ENCODE measurements at places on chromosomes 5 and 9. TPM values are rescaled to one million over a fixed set of nuclear protein-coding genes. Genes with fewer than 3 reads are reported as not detected.

The KIAA1958 gene
- 2.0 TPM for polyA plus RNA-seq

The C9orf50 gene
- not detected for polyA plus RNA-seq

The ITK gene
- 1.4 TPM for polyA plus RNA-seq

- H3K36me3 ChIP-seq, result peaks cover 8% of the 10 kb centered on the region
- DNase-seq, result no peak
- H3K27ac ChIP-seq, result no peak overlapping the region
Observed at GRCh38 chr9:94157050-94157801, 73.0 kb downstream of the PTPDC1 start.

Data from naive B cell (primary cell).